ENCODE measurements at places on chromosomes 16 and 17. TPM values are rescaled to one million over a fixed set of nuclear protein-coding genes. Genes with fewer than 3 reads are reported as not detected.

SPN gene
- 1.1 TPM for total RNA-seq

GRCh38 chr17:45104907-45105624 is 27.2 kb downstream of the PLCD3 start:
- DNase-seq = no peak

C17orf107 gene
- total RNA-seq = 4.4 TPM

GRCh38 chr16:1981398-1981836 is at the start of gene NOXO1:
TSS of gene NOXO1 (minus strand) at chr16:1981469. CDS start at chr16:1981179, 290 bp downstream.
- DNase-seq = no peak

- no peak for DNase-seq
Measured at GRCh38 chr16:82638095-82638798, 11.5 kb downstream of the CDH13 start.

GRCh38 chr16:30997725-30998711 is 12.4 kb downstream of the STX1B start:
- no peak for DNase-seq

AURKB gene
- total RNA-seq = 171 TPM

GRCh38 chr17:36936455-36937000 is 747 bp upstream of the LHX1 start:
- peak; percentile 93 for DNase-seq

GRCh38 chr16:24694931-24695330 is 34.5 kb upstream of the TNRC6A start:
- no peak for DNase-seq

- peak; percentile 25 for DNase-seq
Measured at GRCh38 chr17:77602062-77602746, 356.3 kb upstream of the TNRC6C start.

DNA sequence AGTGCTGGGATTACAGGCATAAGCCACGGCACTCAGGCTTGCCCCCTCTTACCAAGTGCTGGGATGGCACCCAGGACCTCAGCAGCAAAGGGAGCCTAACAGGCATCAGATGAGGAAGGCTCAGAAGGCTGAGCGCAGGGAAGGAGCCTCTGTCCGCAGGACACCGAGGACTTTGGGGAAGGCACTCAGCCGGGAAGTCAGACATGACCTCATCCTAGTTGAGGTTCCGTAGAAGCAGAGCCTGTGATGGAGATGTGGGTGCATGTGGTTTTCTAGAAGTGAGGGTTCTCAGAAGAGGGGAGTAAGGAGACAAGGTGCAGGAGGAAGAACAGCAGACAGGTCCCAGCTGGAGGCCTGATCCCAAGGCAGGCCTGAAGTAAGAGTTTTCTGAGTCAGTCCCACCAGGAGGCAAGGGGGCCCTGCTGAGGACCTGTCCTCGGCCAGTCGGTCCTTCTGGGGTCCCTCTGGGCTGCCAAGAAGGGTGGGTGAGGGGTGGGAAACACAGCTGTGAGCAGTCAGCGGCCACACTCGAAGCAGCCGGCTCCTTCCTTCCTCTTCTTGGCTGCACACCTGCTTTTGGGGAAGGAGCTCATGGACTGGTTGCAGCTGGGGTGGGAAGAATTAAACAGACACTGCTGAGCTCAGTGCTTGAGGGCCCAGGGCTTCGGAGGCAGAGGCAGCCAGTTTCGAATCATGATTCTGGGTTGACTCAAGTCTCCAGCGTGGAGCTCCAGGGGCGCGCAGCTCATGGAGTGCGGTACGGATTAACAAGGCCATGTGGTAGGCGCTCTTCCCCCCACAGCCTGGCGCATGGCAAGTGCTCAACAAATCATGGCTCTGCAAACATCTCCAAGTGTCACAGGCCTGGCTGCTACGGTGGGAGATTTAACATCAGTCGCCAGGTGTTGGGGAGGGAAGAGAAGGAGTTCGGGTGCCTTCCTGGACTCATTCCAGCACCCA is 38.9 kb upstream of the SNN start:
- no peak for DNase-seq

DNA sequence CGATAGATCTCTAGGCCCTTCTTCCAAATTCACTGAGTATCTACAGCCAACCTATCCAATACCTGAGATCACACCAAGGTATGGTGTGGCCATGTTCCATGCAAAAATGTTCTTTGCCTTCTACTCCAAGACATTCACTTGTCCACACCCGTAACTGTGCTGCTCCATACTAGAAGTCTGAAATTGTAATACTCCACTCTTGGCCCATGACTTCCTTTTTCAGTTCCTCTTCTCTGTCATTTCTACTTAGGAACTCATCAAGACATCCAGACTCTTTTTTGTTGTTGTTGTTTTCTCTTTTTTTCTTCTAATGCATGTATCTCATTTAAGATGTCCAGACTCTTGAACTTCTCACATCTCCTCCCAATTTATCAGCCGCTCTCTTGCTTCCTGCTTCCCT is 42.5 kb upstream of the KSR1 start:
- no peak for DNase-seq

DNA sequence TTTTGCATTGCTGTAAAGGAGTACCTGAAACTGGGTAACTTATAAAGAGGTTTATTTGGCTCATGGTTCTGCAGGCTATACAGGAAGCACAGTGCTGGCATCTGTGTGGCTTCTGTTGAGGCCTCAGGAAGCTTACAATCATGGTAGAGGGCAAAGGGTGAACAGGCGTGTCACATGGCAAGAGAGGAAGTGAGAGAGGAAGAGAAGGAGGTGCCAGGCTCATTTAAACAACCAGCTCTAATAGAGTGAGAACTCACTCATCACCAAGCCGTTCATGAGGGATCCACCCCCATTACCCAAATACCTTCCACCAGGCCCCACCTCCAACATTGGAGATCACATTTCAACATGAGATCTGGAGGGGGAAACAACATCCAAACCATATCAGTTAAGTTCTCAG is 16.4 kb upstream of the CLEC19A start:
- DNase-seq = no peak

KCNJ18 gene
- total RNA-seq = not detected

CMIP gene
- total RNA-seq = 48.2 TPM

GRB7 gene
- 50.6 TPM for total RNA-seq

DNA sequence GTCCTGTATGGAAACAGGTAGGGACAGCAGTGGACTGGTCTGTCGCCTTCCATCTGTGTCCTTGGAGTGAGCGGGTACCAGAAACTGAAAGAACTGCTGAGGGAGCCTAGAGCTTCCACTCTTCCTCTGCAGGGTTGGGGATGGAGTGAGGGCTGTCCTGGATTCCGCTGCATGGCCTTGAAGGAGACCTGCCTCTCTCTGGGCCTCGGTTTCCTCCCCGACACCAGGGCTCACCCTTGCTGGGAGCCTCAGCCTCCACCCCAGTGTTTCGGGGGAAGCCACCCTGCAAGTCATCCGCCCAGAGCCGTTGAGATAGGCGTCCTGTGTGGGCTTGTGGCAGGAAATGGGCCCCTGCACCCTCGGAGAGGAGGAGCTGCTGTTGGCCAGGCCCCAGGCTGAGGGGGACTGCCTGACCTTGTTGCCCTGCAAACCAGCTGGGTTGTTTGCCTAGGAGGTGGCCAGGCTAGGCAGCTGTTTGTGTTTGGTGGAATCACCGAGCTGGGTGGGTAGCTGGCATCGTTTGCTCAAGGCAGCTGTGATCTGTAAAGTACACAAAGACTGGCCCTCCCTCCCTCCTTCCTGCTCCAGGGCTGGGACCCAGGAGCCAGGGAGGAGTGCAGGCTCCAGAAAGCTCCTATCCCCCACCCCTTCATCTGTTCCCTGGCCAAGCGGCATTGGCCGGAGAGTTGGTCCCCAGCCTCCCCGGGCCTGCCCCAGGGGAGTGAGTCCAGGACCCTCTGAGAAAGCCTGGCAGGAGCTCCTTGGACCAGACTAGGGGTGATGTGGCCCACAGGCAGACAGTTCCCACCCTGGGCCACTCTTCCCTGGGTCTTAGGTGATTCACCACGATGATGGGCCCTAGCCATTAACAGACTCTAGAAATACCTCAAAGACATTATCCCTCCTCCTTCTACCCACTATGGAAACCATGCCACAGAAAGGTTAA is 1.3 kb downstream of the RAB37 start:
- no peak for DNase-seq

SLC38A8 gene
- total RNA-seq = not detected

- DNase-seq = no peak
Measured at GRCh38 chr17:69717819-69718218, 303.3 kb downstream of the MAP2K6 start.

CLEC10A gene
- total RNA-seq = not detected

DNA sequence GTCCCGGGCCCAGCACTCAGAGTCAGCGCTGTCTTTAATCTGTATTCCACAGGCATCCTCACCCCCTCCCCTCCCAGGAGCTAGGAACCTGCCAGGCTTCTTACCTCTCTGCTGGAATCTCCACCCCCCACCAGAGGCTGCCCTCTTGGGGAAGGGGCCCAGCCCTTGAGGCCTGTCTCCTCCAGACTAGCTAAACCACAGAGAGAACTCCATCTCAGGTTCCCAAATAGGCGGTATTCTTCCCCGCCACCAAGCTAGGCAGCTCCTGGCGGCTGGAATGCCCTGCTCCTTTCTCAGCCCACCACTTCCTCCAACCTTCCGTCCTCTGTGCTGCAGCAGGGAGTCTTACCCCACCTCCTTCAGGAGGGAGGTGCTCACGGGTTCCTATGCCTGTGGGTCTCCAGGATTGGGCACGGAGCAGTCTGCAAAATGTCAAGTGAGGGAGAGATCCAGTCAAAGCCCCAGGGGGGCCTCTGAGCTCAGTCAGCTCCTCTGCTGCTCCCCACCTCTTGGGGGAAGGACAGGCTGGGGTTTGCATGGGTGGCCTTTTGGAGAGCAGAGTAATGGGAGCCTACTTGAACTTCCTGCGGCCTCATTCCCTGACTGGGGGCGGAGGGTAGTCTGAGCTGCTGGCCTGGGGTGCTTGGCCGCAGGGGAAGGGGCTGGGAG is 55.7 kb downstream of the SREBF1 start:
- DNase-seq = peak; percentile 95

DNA sequence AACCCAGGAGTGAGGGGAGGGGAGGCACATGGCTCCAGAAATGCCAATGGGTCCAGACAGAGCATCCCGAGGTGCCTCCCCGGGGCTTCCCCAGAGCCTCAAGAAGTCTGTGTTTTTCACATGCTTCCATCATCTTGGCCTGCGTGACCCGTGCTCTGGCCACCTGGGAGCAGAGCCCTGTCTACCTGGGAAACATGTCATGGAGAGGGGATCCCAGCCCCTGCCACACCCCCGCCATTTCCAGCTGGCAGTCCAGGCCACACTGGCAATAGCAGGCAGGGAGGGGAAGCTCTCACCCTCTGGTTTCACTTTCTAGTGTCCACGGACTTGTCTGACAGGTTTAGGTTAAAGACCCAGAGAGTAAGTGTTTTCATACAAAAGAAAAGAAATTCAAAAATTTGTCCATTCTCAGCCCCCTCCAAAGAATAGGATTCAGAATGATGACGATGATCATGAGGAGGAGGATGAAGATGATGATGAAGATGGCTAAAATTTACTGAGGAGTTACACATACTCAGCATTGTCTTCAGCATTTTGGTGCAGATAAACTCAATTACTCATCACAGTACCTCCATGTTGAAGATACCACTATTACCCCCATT is 9.0 kb downstream of the SMIM5 start:
- no peak for DNase-seq

GRCh38 chr17:69581061-69581961 is 166.8 kb downstream of the MAP2K6 start:
- DNase-seq = peak; percentile 34

DNA sequence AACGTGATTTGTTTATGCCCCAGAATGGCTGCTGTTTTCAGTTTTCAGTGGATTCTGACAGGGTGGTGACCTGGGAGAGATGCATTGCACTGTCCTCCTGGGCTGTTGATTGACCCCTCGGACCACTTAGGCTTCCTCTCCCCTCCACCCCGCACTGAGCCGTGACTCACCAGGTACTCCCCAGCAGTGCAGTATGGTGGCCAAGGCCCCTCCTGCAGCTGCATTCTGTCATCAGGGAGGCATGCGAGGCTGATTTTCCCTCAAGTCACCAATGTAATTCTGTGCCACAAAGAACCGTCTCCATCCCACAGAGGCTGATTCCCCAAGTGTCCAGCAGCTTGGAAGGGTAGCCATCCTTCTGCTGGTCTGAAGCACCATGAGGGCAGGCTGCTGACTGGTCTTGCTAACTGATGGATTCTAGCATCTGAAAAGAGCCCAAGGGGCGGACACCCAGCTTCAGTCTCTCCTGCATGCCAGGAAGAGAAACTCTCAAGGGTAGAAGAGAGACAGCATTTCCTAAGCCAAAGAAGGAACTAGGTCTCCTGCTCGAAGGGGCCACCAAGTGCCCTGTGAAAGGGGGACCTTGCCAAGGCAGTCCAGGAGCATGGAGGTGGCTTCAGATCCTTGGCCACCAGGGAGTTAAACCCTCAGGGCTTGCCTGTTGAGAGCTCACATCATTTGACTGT is 148.1 kb downstream of the SOCS1 start:
- DNase-seq = no peak

CCL17 gene
- total RNA-seq = not detected

DNA sequence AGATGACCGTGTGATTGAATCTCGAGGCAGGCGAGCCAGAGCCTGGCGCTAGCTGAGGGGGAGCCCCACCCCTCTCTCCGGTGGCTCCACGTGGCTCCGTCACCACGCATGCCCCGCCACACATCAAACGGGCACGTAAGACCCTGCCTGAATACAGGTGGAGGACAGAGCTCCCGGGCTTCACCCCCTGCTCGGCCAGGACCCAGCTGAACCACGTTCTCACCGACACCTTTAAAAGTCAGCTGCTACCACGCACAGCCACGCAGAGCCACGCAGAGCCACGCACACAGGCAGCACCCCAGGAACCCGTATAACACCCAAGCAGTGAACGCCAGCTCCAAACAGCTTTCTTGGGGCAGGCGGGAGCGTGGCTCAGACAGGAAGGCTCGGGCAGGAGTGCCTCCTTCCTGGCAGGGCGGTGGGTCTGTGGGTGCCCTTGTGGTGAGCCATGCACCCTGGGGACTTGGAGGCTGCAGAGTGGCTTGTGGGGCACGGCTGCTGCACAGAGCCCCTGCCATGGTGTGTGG is 4.4 kb downstream of the TMEM204 start:
- no peak for DNase-seq

DNA sequence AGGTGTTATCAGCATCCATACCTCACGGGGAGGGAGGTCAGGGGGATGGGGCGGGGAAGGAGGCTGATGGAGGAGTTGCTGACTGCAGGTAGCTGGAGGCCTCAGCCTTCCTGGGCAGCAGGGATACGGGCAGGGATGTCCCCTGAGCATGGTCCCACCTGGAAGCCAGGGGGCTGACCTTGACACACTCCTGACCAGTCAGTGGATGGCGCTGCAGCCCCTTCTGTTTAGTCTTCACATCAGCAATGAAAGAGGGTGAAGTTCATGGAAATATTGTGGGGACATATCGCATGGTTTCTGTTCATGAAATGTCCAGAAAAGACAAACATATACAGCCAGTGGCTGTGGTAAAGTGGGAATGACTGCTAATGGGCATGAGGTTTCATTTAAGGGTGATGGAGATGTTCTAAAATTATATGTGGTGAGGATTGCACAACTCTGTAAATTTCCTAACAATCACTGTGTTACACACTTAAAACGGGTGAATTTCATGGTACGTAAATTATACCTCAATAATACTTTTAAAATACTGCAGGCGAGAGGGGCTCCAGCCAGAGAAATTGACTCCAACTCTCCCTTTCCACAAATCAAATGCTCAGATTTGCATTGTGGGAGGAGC is 489.6 kb downstream of the CDH13 start:
- DNase-seq = peak; percentile 46

GRCh38 chr17:47705536-47706530 is 11.9 kb downstream of the TBKBP1 start:
- no peak for DNase-seq

SLC5A10 gene
- not detected for total RNA-seq

GRCh38 chr17:39016193-39017153 is 49.3 kb upstream of the FBXO47 start:
- DNase-seq = no peak

GRCh38 chr16:74463888-74464287 is 42.6 kb upstream of the CLEC18B start:
- no peak for DNase-seq
